CD4-positive, alpha-beta T cell treated with Interleukin-2 at 100 ng/mL for 4 hours (primary cell): ENCODE measurements at places on chromosomes 12 and 14.

DNA sequence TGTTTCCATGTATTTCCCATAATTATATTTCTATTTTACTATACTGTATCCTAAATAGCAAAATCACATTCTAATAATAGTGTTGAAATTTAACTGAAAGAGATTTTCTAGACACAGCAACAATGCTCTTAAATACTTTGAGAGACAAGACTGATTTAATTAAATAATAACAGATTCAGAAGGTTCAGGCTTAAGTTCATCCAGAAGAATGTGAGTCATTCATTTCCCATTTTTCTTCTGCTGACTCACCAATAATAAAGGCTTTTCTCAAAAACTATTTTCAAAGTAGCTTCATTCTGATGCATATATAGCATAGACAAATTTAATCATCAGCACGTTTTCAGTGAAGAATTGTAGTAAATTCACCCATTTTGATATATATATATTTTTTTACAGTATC is 481.4 kb downstream of the MDGA2 start:
- no peak for DNase-seq

- no peak for DNase-seq
Observed at GRCh38 chr12:80710727-80711449, 3.5 kb downstream of the MYF6 start.

- DNase-seq = no peak
Observed at GRCh38 chr12:57031789-57032188, 15.5 kb upstream of the TAC3 start.

DNA sequence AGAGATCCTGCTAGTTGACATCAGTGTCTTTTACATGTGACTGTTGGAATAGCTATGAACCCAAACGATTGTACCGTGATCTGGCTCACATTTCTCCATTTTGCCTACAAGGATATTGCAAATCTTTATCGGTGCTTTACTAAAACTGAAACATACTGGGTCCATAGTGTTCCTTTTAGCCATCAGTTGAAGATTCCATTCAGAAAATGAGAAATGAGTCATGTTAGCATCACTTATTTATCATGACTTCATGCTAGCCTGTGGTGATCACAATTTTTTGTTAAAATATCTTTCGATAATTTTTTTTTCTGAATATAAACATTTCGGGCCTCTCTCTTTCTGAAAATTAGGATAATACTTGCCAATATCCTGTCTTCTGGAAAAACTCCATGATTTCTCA is 210.3 kb downstream of the EGLN3 start:
- no peak for DNase-seq

GRCh38 chr12:46795988-46796387 is 29.8 kb downstream of the SLC38A4 start:
- no peak for DNase-seq

- no peak for DNase-seq
Observed at GRCh38 chr12:118065380-118065779, 4.4 kb upstream of the WSB2 start.

GRCh38 chr14:84108746-84109457 is 1421.0 kb upstream of the FLRT2 start:
- DNase-seq = no peak

DNA sequence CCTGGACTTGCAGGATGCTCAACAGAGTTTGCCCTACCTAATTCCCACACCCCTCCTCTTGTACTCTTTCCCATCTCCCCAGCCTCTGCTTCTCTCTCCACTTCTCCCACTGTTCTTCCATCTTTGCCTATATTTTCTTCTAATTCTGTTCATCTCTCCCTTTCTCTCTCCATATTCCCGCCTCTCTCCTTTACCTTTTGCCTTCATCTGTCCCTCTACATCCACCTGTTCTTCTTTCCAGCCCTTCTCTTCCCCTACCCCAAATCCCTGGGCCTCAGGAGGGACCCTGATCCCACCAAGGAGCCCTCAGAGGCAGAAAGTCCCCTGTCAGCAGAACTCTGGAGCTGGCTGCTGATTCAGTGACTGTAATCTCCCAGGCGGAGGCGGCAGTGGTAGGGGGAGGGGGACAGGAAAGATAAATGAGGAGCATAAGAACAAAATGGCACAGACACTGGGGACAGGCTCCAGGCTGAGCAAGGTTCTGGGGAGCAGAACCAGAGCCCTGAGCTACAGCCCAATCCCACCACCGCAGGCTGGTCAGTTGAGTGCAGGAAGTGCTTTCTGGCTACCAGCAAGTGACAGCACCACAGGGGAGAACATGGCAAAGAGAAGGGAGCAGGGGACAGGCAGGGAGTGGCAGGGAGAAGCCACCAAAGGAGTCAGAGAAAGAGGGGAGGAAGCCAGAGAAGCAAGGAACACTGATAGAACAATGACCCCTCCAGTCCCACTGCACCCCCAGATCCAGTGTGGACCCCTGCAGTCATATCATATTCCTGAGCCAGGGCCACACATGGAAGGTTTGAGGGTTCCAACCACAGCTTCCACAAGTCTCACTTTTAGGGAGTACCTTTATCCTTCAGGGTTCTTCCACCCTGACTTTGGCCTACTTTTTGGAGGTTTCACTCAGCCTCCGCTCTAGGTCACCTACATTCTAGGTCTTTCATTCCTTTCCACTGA is 27.0 kb downstream of the SMUG1 start:
- no peak for DNase-seq

GRCh38 chr12:11992515-11992914 is 78.2 kb upstream of the BCL2L14 start:
- DNase-seq = no peak

DNA sequence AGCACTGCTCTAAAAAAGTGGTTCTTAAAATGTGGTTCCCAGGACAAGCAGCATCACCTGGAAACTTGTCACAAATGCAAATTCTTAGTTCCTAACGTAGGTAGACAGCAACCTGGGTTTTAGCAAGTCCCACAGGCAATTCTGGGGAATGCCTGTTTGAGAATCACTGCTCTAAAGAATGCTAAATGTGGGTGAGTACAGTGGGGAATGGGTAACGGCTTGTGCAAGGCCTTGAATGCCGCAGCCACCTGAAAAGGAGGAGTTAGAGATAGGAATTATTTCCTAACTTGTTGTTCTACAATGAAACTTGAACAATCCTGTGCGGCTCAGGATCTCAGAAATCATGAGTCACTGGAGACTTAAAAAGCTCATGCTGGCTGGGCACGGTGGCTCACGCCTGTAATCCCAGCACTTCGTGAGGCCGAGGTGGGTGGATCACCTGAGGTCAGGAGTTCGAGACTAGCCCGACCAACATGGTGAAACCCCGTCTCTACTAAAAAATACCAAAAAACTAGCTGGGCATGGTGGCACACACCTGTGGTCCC is 34.9 kb downstream of the GNS start:
- no peak for DNase-seq

GRCh38 chr12:111455448-111456320 is 50.0 kb downstream of the SH2B3 start:
- no peak for DNase-seq

DNA sequence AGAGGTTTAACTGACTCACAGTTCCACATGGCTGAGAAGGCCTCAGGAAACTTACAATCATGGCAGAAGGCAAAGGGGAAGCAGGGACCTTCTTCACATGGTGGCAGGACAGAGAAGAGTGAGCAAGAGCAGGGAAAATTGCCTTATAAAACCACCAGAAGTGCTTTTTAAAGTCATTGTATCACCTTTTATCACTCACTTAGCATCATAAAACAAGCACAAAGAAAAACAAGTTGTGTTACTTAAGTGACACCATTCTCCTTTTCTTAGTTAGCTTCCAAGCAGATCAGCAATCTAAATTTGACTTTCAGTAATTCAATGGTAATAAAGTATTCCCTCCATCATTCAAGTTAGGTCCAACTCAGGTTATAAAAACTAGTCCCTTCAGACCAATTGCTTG is 28.5 kb downstream of the OSBPL8 start:
- no peak for DNase-seq

DNA sequence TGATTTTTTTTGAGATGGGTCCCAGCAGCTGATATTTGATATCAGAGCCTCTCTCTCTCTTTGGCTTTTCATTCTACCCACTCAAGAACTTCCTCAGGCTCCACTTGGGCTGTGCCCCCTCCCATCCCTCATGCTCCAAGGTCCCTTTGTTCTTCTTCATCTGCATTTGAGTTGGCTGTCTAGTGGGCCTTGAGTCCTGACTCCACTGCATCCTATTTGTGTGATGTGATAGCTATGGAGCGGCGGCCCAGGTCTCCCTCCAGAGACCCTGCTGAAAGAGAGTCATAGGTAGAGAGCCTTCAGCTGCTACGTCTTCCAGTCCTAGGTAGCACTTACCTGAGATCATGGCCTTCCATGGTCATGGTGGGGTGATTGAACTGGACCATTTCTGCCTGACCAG is 123.1 kb upstream of the VRK1 start:
- DNase-seq = no peak

- DNase-seq = no peak
Observed at GRCh38 chr12:112870267-112870980, 36.3 kb upstream of the OAS1 start.

- DNase-seq = no peak
Observed at GRCh38 chr12:109258607-109259544, 50.2 kb downstream of the FOXN4 start.

- DNase-seq = no peak
Observed at GRCh38 chr12:72077111-72077820, 138.6 kb downstream of the TPH2 start.

- no peak for DNase-seq
Observed at GRCh38 chr14:56431013-56431412, 148.6 kb upstream of the TMEM260 start.

- no peak for DNase-seq
Observed at GRCh38 chr12:108581311-108582227, 16.3 kb downstream of the TMEM119 start.

DNA sequence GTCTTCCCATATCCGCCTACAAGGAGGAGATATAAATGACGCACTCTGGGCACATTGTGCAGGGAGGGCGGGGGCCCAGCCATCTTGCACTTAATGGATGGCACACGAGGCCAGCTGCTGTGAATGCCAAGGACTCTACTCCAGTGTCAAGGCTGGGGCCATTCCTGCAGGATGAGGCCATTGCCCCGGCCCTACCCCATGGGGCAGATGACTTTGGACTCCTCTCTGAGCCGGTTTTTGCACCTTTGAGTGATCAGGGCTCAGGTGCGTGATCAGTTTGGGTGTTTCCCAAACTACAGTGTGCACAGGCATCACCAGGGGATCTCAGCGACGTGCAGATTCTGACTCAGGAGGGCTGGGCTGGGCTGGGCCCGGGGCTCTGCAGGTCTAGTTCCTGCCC is 16.1 kb downstream of the MMAB start:
- no peak for DNase-seq

DNA sequence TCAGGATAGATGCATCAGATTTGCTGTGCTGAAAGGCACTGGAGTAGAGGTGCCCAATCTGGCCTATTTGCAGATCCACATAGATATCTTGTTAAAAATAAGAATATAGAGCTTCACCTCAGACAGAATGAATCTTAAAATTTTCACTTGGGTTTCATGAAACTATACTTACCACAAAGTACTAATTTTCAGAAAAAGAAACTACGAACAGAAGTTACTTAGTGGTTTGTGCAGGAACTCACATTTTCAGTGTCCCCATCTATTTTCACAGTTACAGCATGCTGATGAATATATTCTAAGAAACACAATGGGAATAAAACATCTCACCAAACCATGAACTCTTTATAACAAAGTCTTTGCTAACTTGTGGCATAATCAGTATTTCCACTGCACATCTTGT is 449.4 kb downstream of the RERGL start:
- DNase-seq = no peak

DNA sequence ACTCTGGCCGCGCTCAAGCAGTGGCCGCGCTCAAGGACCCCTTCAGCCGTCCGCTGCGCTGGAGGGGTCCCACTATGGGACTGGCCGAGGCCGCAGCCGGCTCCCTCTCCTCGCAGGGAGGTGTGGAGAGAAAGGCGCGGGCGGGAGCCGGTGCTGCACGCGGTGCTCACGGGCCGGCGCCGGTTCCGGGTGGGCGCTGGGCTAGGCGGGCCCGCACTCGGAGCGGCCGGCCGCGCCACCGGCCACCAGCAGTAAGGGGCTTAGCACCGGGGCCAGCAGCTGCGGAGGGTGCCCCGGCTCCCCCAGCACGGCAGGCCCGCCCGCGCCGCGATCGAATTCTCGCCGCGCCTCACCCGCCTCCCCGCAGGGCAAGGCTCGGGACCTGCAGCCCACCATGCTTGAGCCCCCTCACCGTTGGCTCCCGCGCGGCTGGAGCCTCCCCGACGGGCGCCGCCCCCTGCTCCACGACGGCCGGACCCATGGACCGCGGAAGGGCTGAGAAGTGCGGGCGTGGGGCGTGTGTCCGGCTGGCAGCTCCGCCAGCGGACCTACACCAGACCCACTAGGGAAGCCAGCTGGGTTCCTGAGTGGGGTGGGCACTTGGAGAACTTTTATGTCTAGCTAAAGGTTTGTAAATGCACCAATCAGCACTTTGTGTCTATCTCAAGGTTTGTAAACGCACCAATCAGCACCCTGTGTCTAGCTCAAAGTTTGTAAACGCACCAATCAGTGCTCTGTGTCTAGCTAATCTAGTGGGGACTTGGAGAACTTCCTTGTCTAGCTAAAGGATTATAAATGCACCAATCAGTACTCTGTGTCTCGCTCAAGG is 49.5 kb downstream of the KLHL28 start:
- DNase-seq = no peak
